ENCODE measurements at places on chromosomes 1 and 21.

DNA sequence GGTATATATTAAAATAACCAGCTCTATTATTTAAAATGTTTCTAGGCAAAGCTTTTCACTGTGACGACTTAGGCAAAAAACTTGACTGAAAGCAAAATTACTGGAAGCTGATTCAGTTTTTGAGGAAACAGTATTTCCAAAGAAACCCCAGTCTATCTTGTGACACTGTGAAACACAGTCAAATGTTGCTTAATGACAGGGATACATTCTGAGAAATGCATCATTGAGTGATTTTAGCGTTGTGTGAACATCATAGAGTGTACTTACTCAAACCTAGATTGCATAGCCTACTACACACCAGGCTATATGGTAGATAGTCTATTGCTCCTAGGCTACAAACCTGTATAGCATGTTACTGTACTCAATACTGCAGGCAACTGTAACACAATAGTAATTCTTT, 116.9 kb upstream of the KCNK1 start:
- no peak for DNase-seq
- peaks cover 42% of the 10 kb centered on the region for H3K27me3 ChIP-seq
- H3K27ac ChIP-seq, result no peak overlapping the region
- H3K4me1 ChIP-seq, result no peaks in the 10 kb centered on the region

DNA sequence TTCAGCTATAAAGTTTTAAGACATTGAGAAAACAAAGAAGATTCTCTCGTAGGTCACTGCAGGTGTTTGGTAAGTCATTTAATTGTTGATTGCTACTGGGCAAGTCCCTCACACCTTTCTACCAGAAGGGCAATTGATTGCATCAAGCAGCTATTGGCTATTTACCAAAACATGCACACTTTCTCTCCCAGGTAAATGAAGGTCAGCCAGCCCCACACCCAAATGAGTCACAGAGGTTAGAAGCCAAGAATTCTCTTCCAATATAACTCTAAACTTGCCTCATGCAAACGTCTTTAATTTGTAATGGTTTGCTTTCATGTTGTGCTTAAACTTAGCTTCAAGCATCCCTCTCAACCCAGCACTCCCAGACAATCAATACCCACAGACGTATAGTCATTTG, 475.3 kb upstream of the ADGRL2 start:
- no peak for DNase-seq
- no peaks in the 10 kb centered on the region for H3K27me3 ChIP-seq
- H3K4me3 ChIP-seq, result no peak overlapping the region
- H3K27ac ChIP-seq, result no peak overlapping the region

GRCh38 chr1:246631426-246631825, 65.2 kb downstream of the CNST start:
- no peaks in the 10 kb centered on the region for H3K4me1 ChIP-seq
- DNase-seq, result no peak
- H3K4me3 ChIP-seq, result no peak overlapping the region
- H3K27me3 ChIP-seq, result no peaks in the 10 kb centered on the region

DNA sequence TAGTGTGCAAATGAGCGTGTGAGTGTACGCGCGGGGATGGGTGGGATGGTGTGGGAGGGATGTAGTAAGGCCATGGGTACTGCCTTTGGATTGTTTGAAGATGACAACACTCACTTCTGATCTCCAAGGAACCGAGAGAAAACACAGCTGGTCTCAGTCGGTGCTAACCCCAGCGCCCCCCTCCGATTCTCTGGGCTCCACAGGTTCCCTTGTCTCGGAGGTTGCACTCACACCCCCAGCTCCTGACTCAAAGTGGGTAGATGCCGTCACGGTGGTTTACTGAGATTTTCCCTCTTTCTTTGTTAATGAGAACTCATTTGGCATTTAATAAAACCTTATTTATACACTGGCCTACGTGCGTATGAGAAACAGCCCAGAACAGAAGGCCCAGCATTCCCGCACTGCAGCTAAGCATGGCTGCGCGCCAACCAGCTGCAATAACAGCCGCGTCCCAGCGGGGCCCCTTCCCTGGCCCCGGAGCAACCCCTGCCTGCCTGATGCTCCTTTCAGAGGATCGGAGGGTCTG, 25.8 kb downstream of the ABCA4 start:
- peaks cover 16% of the 10 kb centered on the region for H3K27me3 ChIP-seq
- H3K4me3 ChIP-seq, result no peak overlapping the region
- no peaks in the 10 kb centered on the region for H3K4me1 ChIP-seq
- no peaks in the 10 kb centered on the region for H3K36me3 ChIP-seq
- no peak overlapping the region for H3K27ac ChIP-seq
- DNase-seq, result no peak

- no peaks in the 10 kb centered on the region for H3K27me3 ChIP-seq
- no peaks in the 10 kb centered on the region for H3K36me3 ChIP-seq
- no peak for DNase-seq
- H3K4me1 ChIP-seq, result peaks cover 5% of the 10 kb centered on the region
Measured at GRCh38 chr1:171600862-171601261, 21.2 kb upstream of the MYOCOS start.

GRCh38 chr1:36851087-36851486, 183.2 kb downstream of the GRIK3 start:
- peaks cover 44% of the 10 kb centered on the region for H3K27me3 ChIP-seq
- no peak for DNase-seq
- no peaks in the 10 kb centered on the region for H3K36me3 ChIP-seq
- no peak overlapping the region for H3K27ac ChIP-seq
- no peak overlapping the region for H3K4me3 ChIP-seq
- H3K4me1 ChIP-seq, result peaks cover 2% of the 10 kb centered on the region

DNA sequence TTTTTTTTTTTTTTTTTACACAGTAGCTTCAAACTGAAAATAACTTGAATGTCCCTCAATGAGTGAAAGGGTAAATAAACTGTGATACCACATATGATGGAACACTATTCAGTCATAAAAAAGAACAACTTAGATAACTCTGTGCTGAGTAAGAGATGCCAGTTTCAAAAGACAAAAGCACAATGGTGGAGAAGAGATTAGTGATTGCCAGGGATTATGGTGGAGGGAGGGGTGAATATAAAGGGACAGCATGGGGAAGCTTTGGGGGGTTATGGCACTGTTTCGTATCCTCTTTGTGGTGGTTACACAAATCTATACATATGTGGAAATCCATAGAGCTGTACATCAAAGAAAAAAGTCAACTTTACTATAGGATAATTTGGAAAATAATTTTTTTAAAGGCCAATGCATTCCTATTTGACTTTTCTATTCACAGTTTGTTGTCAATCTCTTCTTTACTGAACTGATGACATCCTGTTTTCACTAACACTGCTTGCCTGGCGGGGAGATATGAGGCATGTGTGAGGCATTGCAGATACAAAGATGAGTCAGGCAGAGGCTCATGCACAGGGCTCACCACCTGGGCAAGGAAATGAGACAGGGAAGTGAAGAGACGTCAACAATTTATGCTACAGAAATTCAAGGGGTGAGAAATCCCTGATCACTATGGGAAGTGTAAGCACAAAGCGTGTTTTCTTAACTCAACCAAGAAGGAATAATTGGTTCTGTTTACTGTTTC, 302.7 kb downstream of the DUSP10 start:
- peaks cover 6% of the 10 kb centered on the region for H3K4me1 ChIP-seq
- peak; percentile 4 for DNase-seq
- peaks cover 28% of the 10 kb centered on the region for H3K27me3 ChIP-seq
- peaks cover 2% of the 10 kb centered on the region for H3K36me3 ChIP-seq

DNA sequence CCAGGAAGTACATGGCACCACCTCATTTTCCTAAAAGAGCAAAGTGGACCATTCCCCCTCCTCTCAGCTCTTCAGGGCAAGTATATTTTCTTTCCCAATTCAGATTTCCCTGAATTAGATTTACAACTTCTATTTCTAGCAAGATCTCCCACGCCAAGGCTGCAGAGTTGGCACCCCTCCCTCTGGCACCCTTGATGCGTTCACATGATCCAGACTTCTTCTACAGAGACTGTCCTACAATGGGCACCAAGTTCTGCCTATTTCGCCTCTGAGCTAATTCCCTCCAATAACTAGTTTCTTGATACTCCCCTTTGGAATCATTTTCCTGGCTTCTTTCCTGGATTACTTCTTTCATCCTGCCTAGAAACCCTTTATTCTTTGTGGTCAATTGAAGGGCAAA, 122.0 kb downstream of the CDC7 start:
- peaks cover 4% of the 10 kb centered on the region for H3K4me1 ChIP-seq
- H3K27ac ChIP-seq, result no peak overlapping the region
- H3K36me3 ChIP-seq, result no peaks in the 10 kb centered on the region
- no peak for DNase-seq

DNA sequence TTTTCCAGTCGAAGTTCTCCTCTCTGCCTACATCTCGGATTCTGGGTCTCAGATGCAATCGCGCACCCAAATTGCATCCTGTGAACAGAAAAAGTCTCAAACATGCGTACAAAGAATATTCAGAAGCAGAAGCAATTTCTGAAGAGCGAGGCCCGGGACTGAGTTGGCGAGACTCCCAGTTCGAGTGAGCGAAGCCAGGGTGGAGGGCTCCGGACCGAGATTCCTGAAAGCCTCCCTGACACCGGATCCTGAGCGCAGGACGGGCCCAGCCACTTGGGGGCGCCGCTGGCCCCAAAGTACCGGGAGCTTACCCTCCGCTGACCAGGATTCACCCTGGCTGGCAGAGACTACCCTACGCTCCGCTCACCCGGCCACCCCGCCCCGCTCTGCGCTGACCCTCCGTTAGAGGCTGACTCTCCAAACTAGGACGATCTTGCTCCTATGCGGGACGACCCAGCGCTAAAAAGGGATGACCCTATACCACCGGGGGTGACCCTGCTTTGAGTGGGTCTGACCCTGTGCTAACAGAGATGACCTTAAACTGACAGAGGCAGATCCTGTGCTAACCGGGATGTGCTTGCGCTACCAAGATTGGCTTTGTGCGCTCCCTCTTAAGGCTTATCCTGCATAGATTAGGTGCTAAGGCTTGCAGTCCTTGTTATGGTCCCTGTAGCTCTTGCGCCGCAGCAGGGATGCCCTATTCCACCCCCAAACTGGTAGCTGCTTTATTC, 12.1 kb downstream of the FOXD2 start:
- peaks cover 4% of the 10 kb centered on the region for H3K36me3 ChIP-seq
- no peak overlapping the region for H3K27ac ChIP-seq
- H3K27me3 ChIP-seq, result peaks cover 58% of the 10 kb centered on the region
- no peak overlapping the region for H3K4me3 ChIP-seq
- H3K4me1 ChIP-seq, result peaks cover 12% of the 10 kb centered on the region
- DNase-seq, result no peak

GRCh38 chr1:55167224-55167871, 47.8 kb downstream of the USP24 start:
- peaks cover 58% of the 10 kb centered on the region for H3K36me3 ChIP-seq
- H3K27me3 ChIP-seq, result no peaks in the 10 kb centered on the region
- H3K4me1 ChIP-seq, result peaks cover 31% of the 10 kb centered on the region
- H3K27ac ChIP-seq, result peak overlapping the region; percentile 77
- H3K4me3 ChIP-seq, result no peak overlapping the region

GRCh38 chr1:46595127-46595526, 8.9 kb downstream of the MKNK1 start:
- H3K27ac ChIP-seq, result peak overlapping the region; percentile 9
- peaks cover 40% of the 10 kb centered on the region for H3K4me1 ChIP-seq
- H3K36me3 ChIP-seq, result peaks cover 39% of the 10 kb centered on the region
- H3K27me3 ChIP-seq, result no peaks in the 10 kb centered on the region
- H3K4me3 ChIP-seq, result peak overlapping the region; percentile 56

- no peak overlapping the region for H3K4me3 ChIP-seq
- H3K36me3 ChIP-seq, result peaks cover 11% of the 10 kb centered on the region
- H3K27me3 ChIP-seq, result no peaks in the 10 kb centered on the region
- H3K4me1 ChIP-seq, result peaks cover 6% of the 10 kb centered on the region
Measured at GRCh38 chr1:23035823-23036452, 16.7 kb downstream of the KDM1A start.

GRCh38 chr1:178060789-178061556, 32.9 kb upstream of the RASAL2 start:
- no peaks in the 10 kb centered on the region for H3K36me3 ChIP-seq
- no peak overlapping the region for H3K4me3 ChIP-seq
- DNase-seq, result no peak
- no peaks in the 10 kb centered on the region for H3K4me1 ChIP-seq
- no peak overlapping the region for H3K27ac ChIP-seq
- no peaks in the 10 kb centered on the region for H3K27me3 ChIP-seq

- H3K27me3 ChIP-seq, result peaks cover 49% of the 10 kb centered on the region
- no peaks in the 10 kb centered on the region for H3K36me3 ChIP-seq
- no peak overlapping the region for H3K27ac ChIP-seq
- DNase-seq, result no peak
- H3K4me1 ChIP-seq, result no peaks in the 10 kb centered on the region
- no peak overlapping the region for H3K4me3 ChIP-seq
Measured at GRCh38 chr1:55412060-55412459, 196.9 kb upstream of the USP24 start.

- H3K36me3 ChIP-seq, result no peaks in the 10 kb centered on the region
- no peak overlapping the region for H3K4me3 ChIP-seq
- no peaks in the 10 kb centered on the region for H3K4me1 ChIP-seq
- H3K27me3 ChIP-seq, result peaks cover 58% of the 10 kb centered on the region
- no peak for DNase-seq
Measured at GRCh38 chr1:158564608-158565007, 5.8 kb downstream of the OR6P1 start.

- H3K36me3 ChIP-seq, result peaks cover 3% of the 10 kb centered on the region
- no peak overlapping the region for H3K4me3 ChIP-seq
- H3K27ac ChIP-seq, result no peak overlapping the region
Measured at GRCh38 chr1:3417934-3418333, 36.5 kb upstream of the ARHGEF16 start.

DNA sequence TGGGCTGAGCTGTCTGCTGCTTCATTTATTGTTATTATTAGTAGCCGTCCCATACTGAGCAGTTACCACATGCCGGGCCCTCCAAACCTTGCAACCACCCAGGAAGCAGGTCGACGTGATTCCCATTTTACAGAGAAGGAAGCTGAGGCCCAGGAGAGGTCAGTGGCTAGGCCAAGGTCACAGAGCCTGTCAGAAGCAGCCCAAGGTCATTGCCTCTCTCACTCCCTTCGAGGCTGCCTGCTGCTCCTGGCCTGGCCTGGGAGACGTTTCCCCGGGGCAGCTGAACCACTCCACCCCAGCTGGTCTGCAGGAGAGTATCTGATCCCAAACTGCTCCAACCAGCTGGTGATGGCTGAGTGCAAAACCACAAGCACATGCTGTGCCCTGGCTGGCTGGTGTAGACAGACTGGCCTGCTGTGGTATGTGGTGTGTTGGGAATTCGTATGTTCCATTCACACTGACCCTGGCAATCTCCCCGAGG, 6.5 kb downstream of the PADI4 start:
- H3K4me1 ChIP-seq, result no peaks in the 10 kb centered on the region
- H3K27ac ChIP-seq, result no peak overlapping the region
- no peak for DNase-seq
- H3K4me3 ChIP-seq, result no peak overlapping the region
- no peaks in the 10 kb centered on the region for H3K36me3 ChIP-seq

DNA sequence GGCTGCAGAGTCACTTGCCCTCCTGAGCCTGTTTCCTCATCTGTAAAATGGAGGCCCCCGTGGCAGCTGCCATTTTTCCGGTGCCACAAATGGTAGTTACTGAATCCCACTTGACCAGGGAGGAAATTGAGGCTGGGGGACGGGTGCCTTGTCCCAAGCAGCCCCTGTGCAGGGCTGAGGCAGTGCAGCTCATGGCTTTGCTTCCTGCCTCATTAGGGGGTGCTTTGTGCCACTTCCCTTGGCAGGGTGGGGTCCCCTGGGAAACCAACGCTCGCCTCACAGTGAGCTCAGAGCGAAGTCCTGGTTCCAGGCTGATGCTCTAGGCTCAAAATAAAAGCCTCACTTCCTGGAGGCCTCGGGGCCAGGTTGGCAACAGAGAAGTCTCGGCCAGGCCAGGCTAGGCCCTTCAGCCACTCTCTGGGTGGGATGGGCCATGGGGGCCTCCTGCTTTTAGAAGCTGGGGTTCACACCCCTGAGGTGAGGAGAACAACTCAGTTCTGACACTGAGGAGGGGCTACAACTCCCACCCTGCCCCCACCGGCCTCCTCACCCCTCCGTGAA, 6.8 kb downstream of the LAPTM5 start:
- peak overlapping the region; percentile 99 for H3K27ac ChIP-seq
- no peak for DNase-seq
- H3K36me3 ChIP-seq, result peaks cover 95% of the 10 kb centered on the region
- peak overlapping the region; percentile 99 for H3K4me3 ChIP-seq
